ENCODE measurements at places on chromosomes 7 and 10.

GRCh38 chr7:154480817-154481216, 428.6 kb downstream of the DPP6 start:
- DNase-seq, result no peak

DNA sequence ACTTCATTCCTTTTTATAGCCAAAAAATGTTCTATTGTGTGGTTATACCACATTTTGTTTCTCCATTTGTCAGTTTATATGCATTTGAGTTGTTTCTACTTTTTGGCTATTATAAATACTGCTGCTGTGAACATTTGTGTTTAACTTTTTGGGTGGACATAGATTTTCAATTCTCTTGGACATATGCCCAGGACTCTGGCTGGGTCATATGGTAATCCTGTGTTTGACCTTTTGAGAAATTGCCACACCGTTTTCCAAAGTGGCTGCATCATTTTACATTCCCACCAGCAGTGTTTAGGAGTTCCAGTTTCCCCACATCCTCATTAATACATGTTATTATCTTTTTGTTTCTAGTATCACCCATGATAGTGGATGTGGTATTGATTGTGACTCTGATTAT, 39.4 kb downstream of the CSGALNACT2 start:
- no peak for DNase-seq

GRCh38 chr7:37826825-37827224, 21.6 kb upstream of the NME8 start:
- DNase-seq, result no peak

DNA sequence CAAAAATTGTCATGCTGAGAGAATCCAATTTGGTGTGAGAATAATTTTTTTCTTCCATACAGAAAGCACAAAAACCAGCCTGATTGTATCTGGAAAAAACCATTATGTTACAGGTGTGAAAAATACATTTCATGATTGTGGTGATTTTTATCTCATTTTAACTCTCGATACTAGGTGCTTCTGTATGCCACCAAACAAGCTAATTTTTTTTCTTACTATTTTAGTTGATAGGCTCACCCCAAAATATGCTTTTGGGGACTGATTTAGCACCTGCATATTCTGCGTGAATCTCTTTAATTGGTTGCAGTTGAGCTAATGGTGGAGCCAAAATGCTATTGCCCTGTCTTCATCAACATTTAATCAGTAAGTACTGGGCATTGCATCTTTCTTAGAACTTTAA, 1.9 kb downstream of the DMTF1 start:
- no peak for DNase-seq

GRCh38 chr10:107418085-107418806, 253.7 kb upstream of the SORCS1 start:
- no peak for DNase-seq

- peak; percentile 10 for DNase-seq
These were observed 32.5 kb upstream of the GPR158 start for GRCh38 chr10:25142116-25142864.

- DNase-seq, result no peak
These were observed 29.1 kb downstream of the CHCHD3 start for GRCh38 chr7:133052826-133053225.

GRCh38 chr10:15515202-15515601, 144.1 kb upstream of the FAM171A1 start:
- no peak for DNase-seq

GRCh38 chr7:71325151-71325550, 193.2 kb downstream of the GALNT17 start:
- DNase-seq, result no peak

DNA sequence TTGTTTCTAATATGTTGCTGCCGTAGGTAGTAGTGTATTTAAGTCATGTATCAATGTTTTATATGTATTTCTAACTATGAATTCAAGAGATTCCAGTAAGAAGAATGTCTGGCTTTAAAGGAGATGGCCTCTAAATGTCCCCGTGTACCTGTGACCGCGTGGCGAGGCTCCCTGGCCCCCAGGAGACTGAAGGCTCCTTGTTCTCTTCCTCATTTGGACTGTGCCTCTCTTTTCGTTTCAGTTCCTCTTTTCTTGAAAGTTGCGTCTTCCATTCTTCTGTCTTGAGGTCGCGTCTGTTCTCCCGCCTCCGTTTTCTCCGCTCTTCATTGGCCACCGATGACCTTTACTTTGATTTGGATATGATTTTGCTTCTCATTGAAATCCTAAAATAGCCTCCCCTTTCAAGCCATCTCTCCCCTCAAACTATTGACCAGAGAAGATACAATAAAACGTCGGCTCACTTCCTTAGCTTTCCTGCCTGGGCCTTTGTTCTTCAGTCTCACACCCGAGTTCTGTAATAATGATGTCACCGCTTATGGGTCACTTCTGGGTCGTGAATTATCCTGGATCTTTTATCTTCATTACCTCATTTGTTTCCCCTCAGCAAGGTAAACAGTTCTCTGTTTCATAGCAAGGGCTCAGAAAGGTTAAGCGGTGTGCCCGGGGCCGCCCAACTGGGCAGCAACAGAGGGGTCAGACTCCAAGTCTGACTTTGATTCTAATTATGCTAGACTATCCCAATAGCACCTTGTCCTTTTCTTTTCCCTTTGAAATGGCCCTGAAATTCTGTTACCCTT, 28.7 kb downstream of the WIPI2 start:
- no peak for DNase-seq

- DNase-seq, result no peak
These were observed 99.9 kb downstream of the TRIL start for GRCh38 chr7:28858206-28858605.

DNA sequence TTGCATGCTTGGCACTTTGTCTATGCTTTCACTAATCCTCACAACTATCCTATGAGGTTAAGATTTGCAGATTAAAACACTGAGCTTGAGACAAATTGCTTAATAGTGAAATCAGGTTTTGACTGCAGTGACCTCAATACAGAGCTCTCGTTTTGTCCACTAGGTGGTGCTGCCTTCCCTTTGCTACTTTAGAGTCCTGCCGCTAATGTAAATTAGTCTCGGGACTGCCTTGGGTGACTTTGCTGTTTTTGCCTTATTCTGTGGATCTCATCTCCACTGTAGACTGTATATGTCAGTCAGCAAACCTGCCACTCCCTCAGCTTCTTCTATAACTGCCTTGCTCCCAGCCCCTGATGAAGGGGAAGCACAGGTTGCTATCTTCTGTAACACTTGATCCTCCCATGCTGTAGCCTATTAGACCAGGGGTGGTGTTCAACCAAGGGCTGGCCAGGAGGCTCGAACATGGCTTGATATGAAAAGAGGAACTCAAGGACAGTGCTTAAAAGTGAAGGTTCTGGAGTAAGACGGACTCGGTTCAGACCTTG, 26.0 kb downstream of the ASB4 start:
- peak; percentile 71 for DNase-seq

DNA sequence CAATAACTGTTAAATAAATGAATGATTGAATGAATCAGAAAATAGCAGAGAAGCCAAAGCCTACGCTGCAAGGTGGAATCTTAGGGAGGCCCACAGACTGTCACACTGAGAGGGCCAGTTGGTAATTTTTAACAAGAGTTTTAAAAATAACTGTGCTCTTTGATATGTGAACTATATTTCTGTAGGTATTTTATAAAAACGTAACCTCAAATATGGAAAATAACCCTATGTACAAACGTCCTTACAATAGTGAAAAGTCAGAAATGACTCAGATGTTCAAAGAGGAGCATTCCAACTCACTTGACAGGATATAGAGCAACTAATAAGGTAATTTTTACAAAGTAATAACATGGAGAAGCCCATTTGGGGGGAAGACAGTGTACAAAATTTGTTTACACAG, 18.9 kb upstream of the TMEM273 start:
- no peak for DNase-seq
